RKO (cell line): ENCODE measurements at places on chromosomes 7 and 10.

- DNase-seq, result no peak
Observed at GRCh38 chr7:75884476-75884875, 5.6 kb downstream of the RHBDD2 start.

DNA sequence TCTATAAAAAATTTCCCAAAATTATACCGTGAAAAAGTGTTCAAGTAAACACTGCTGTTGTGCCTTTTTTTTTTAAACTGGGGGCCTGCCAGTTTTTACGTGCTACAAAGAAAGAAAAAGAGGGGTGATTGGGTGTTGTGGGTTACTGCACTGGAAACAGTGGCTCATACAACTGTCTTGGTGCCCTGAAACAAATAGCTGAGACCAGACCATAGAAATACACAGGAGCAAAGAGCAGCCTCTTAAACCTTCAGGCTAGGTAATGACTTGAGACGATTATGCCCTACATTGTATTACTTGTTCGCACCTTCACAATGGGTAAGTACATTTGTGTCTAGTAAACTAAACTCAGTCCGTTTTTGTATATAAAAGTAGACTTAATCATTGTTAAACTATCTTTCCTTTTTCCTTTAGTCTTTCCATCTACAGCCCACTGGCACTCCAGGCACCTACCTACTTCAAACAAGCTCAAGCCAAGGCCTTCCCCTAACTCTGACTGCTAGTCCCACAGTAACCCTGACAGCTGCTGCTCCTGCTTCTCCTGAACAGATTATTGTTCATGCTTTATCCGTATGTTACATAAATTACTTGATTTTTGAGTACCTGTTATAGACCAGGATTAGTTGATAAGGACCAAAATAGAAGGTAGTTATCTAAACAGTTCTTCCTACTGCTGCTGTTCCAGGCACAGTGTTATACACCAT, 26.6 kb downstream of the TMEM243 start:
- DNase-seq, result no peak

DNA sequence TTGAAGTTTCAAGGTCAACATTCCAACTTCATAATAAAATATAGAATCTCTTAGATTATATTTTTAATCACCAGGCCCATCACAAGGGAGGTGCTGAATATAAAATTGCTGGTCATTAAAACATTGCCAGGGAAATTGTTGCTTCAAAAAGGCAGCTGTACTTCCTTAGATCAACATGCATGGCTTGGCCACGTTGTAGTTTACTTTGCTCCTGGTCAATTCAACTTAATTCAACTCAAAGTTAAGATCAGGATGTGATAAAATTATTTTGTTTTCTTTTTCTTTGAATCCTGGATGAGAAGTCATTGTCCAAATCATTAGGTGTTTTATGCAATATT, 317.4 kb downstream of the PAXIP1 start:
- DNase-seq, result no peak

- DNase-seq, result no peak
Observed at GRCh38 chr7:539731-540411, 20.2 kb upstream of the PDGFA start.

DNA sequence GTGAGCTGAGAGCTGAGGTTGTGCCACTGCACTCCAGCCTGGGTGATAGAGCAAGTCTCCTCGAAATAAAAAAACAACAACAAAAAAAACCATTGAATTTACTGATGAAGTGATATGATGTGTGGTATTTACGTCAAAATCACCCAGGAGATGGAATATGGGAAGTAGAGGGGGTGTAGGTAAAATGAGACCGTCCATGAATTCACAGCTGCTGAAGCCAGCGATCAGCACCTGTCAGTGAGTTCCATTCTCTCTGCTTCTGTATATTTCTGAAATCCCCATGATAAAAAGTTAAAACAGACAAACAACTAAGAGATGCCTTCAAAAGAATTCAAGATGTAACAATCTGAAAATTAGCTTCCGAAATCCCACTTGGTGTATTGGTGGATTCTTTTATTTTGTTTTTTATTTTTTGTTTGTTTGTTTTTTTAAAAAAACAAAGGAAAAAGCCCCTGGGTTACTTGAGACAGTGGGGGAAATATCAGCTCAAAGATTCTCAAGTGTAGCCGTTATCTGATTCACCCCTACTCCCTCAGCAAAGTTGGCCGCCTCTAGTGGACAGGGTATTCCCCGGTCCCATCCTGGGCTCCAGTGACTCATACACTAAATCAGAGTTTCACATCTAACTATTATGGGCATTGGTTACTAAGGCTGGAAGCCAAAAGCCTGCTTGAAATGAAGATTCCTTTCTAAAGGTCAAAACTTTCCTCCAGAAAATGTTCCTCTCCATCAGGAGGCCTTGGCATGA, 76.4 kb downstream of the MAP3K8 start:
- peak; percentile 51 for DNase-seq
